ENCODE measurements at places on chromosomes 1 and 21. TPM values are rescaled to one million over a fixed set of nuclear protein-coding genes. Genes with fewer than 3 reads are reported as not detected.

- H3K4me1 ChIP-seq, result no peaks in the 10 kb centered on the region
- no peak overlapping the region for H3K27ac ChIP-seq
- H3K36me3 ChIP-seq, result no peaks in the 10 kb centered on the region
- no peak overlapping the region for H3K4me3 ChIP-seq
- H3K27me3 ChIP-seq, result no peaks in the 10 kb centered on the region
- peak; percentile 86 for DNase-seq
Measured at GRCh38 chr1:201559679-201560162, 20.8 kb downstream of the NAV1 start.

Gene HHAT
- polyA plus RNA-seq, result 10.5 TPM

- peaks cover 2% of the 10 kb centered on the region for H3K4me1 ChIP-seq
- no peak overlapping the region for H3K4me3 ChIP-seq
- H3K27me3 ChIP-seq, result no peaks in the 10 kb centered on the region
- no peaks in the 10 kb centered on the region for H3K36me3 ChIP-seq
- DNase-seq, result no peak
- H3K27ac ChIP-seq, result no peak overlapping the region
Measured at GRCh38 chr1:182681568-182681912, 2.8 kb downstream of the RGS8 start.

Gene CYYR1
- 16.0 TPM for polyA plus RNA-seq

- no peak overlapping the region for H3K4me3 ChIP-seq
- H3K4me1 ChIP-seq, result no peaks in the 10 kb centered on the region
- H3K36me3 ChIP-seq, result no peaks in the 10 kb centered on the region
- no peak overlapping the region for H3K27ac ChIP-seq
Measured at GRCh38 chr1:86992861-86993260, 78.4 kb downstream of the HS2ST1 start.

DNA sequence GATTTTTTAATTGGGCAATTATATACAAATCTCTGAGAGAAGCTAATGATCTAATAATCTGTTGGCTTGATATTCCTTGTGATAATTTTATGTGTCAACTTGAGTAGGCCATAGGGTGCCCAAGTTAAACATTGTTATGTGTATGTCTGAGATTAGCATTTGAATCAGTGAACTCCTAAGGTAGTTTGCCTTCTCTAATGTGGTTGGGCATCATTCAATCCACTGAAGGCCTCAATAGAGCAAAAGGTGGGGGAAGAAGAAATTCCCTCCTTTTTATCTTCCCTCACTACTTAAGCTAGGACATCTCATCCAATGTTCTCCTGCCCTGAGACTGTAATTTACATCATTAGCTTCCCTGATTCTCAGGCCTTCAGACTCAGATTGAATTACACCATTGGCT lies 394.5 kb downstream of the LMO4 start:
- H3K27ac ChIP-seq, result no peak overlapping the region
- no peak for DNase-seq
- H3K36me3 ChIP-seq, result no peaks in the 10 kb centered on the region

DNA sequence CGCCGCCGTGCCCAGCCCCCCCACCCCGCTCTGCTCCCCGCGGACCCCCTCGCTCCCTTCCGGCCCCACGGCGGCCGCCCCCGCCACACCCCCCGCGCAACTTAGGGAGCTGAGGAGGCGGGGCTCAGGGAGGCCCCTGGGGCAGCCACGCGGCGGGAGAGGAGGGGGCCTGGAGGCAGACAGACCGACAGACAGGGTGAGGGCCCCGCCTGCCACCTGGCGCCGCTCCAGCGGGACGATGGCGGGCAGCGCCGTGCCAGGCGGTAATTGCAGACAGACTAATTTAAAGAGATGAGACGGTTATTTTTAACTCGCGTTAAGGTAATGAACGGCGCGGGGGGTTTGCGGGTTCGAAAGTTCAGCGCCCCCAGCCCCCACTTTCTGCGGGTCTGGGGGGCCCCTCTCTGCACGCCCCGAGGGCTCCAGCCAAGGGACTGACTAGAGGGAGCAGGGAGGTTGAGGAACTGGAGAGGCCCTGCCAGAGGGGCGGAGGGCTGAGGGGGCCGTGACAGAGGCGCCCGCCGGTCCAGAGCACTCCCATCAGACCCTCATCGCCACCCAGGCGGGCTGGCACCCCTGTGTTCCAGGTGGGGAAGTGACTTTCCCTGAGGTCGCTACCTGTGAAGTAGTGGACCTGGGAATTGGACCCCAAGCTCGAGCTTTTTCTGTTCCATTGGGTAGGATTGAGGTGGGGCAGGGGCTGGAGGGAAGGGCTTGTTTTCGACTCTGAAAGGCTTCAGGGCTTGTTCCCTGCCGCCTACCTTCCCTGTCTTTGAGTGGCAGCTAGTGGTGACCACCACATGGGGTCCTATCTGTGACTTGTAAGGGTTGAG lies 5.4 kb downstream of the FOXO6 start:
- H3K27ac ChIP-seq, result no peak overlapping the region
- peaks cover 23% of the 10 kb centered on the region for H3K4me1 ChIP-seq
- no peaks in the 10 kb centered on the region for H3K36me3 ChIP-seq
- H3K27me3 ChIP-seq, result no peaks in the 10 kb centered on the region
- peak overlapping the region; percentile 43 for H3K4me3 ChIP-seq

Gene KCNJ9
- polyA plus RNA-seq, result 0.01 TPM

Gene PLD5
- 6.2 TPM for polyA plus RNA-seq

- no peak overlapping the region for H3K27ac ChIP-seq
- H3K36me3 ChIP-seq, result no peaks in the 10 kb centered on the region
- H3K4me3 ChIP-seq, result no peak overlapping the region
- no peak for DNase-seq
- H3K4me1 ChIP-seq, result no peaks in the 10 kb centered on the region
Measured at GRCh38 chr1:4483021-4483625, 171.3 kb upstream of the AJAP1 start.

Gene PDPN
- 59.0 TPM for polyA plus RNA-seq

DNA sequence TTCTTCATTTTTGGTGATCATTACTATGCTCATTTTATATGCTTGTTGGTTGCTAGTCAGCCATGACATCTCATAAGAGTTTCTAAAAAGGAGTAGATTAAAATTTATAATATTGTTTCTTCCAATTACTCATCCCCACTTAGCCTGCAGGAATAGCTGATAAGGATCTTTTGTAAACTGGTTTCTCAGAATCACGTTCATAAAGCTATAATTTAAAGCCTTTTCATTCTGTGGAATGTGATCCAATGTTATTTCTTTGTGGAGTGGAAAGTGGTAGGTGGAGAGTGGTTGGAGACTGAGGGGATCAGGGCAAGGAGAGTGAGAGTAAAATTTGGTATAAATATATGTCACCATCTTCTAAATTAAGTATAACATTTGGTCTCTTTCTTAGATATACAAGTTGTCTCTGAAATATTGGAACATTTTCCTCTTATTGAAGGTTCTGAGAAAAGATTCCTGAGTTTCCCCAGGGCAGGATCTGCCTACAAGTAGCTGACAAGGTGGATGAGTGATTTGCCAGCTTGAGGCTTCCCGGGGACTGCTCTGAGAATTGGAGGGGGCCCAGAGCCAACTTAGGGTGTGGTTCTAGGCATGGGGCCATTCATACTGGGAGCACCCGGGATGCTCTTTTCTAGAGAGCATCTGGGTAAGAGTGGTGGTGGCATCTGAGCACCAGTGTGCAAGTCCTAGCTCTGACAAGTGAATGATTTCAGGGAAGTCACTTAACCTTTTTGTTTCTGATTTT lies 116.4 kb downstream of the TBX19 start:
- H3K4me3 ChIP-seq, result no peak overlapping the region
- peaks cover 3% of the 10 kb centered on the region for H3K4me1 ChIP-seq
- no peak overlapping the region for H3K27ac ChIP-seq
- no peaks in the 10 kb centered on the region for H3K27me3 ChIP-seq
- H3K36me3 ChIP-seq, result no peaks in the 10 kb centered on the region
- no peak for DNase-seq

Gene SPRR5
- polyA plus RNA-seq, result not detected

DNA sequence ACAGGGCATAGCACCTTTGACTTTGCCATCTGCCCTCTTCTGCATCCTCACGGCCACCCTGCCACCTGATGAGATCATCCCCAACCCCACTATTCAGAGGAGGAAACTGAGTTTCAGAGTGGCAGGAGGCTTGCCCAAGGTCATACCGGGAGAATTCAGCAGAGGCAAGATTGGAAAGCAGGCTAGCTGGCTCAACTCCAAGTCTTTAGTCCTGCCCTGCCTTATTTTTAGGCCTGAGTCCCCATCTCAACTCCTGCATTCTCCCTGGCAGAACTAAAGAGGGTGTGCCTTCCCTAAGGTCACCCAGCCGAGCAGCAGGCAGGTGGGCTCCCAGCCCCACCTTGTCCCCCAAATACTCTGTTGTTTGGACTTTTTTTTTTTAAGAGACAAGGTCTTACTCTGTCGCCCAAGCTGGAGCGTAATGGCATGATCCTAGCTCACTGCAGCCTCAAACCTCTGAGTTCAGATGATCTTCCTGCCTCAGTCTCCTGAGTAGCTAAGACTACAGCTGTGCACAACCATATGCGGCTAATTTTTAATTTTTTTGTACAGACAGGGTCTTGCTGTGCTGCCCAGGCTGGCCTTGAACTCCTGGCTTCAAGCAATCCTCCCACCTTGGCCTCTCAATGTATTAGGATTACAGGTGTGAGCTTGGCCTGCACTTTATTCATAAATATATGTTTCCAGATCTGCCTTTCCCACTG lies 13.8 kb upstream of the FGR start:
- no peaks in the 10 kb centered on the region for H3K4me1 ChIP-seq
- no peaks in the 10 kb centered on the region for H3K36me3 ChIP-seq
- no peaks in the 10 kb centered on the region for H3K27me3 ChIP-seq
- no peak overlapping the region for H3K4me3 ChIP-seq
- no peak for DNase-seq

GRCh38 chr1:46996659-46997281 lies 26.7 kb upstream of the CYP4X1 start:
- DNase-seq, result no peak
- no peaks in the 10 kb centered on the region for H3K36me3 ChIP-seq
- H3K27ac ChIP-seq, result no peak overlapping the region
- no peaks in the 10 kb centered on the region for H3K4me1 ChIP-seq
- no peaks in the 10 kb centered on the region for H3K27me3 ChIP-seq

Gene MIS18A
- 7.4 TPM for polyA plus RNA-seq

DNA sequence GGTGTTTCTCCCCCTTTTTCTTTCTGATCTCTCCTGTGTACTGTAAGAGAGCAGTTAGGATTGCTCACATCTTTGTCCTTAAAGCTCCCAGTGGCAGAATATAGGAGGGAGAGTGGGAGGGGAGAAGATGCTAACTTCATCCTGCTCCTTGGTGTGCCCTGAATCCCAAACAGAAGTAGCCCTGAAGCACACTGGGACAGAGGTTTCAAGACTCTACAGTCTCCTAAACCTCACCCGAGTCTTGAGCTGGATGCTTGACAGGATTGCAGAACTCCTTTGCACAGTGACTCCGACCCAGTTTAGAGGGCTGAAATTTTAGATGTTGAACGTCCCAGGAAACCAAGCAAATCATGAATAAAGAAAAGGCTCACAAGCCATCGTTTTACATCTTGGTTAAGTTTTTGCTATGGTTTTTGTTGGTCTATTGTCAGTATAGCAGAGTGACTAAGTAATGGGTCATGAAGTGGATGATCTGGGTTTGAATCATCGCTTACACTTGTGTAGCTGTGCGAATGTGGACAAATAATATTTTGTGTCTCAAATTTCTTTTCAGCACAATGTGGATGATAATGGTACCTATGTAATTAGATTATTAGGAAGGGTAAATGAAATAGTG lies 37.5 kb downstream of the XCL2 start:
- no peaks in the 10 kb centered on the region for H3K27me3 ChIP-seq
- no peaks in the 10 kb centered on the region for H3K36me3 ChIP-seq
- no peaks in the 10 kb centered on the region for H3K4me1 ChIP-seq

DNA sequence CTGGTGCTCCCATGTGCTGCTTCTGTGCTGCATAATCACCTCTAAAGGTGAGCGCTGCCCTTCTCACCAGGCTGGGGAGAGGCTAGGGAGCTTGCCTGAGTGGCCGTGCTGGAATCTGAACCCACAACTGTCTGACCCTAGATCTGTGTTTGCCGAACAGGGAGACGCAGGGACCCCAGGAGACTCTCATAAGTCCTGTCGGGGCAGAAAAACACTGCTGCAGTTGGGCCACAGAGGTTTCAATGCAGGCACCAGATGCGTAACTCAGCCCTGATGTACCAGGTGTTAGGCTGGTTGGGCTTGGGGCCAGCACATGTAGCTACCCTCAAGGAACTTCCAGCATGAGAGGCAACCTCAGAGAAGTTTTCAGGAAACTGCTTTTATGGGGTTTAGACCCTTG lies 49.5 kb upstream of the DMRTB1 start:
- H3K27me3 ChIP-seq, result no peaks in the 10 kb centered on the region
- no peaks in the 10 kb centered on the region for H3K36me3 ChIP-seq
- H3K27ac ChIP-seq, result no peak overlapping the region
- DNase-seq, result no peak

GRCh38 chr1:25668931-25669573 lies 52.5 kb downstream of the MAN1C1 start:
- H3K27me3 ChIP-seq, result no peaks in the 10 kb centered on the region
- no peaks in the 10 kb centered on the region for H3K36me3 ChIP-seq
- DNase-seq, result no peak
- H3K4me3 ChIP-seq, result no peak overlapping the region

DNA sequence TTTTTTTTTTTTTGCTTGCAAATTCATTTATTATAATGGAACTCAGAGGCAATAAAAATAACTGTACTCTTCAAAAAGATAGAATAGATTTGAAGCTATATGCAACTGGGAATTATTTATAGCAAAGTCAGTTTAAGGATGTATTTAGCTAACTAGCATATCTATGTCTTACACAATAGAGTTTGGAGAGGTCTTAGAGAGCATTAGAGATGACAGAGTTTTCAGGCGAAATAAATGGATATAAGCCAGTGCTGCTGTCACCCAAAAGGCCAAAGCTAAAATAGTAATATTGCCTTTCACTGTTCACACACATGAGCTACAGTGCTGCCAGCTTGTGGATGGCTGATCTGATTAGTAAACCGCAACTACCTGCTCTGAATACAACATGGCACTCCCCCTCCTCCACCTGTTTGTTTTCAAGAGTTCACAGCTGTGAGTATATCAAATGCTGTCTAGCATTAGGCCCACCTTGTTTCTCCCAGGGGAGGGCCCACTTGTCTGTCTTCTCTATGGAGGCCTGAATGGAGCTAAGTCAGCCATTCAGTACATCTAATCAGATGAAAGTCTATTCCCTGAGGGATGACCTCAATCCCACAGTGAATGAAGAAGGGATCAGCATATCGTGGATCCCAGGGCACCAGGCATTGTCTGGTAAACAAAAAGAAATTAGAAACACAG lies 25.2 kb upstream of the SSX2IP start:
- no peaks in the 10 kb centered on the region for H3K36me3 ChIP-seq
- no peaks in the 10 kb centered on the region for H3K27me3 ChIP-seq
- H3K27ac ChIP-seq, result no peak overlapping the region

Gene PKP1
- 0.05 TPM for polyA plus RNA-seq

DNA sequence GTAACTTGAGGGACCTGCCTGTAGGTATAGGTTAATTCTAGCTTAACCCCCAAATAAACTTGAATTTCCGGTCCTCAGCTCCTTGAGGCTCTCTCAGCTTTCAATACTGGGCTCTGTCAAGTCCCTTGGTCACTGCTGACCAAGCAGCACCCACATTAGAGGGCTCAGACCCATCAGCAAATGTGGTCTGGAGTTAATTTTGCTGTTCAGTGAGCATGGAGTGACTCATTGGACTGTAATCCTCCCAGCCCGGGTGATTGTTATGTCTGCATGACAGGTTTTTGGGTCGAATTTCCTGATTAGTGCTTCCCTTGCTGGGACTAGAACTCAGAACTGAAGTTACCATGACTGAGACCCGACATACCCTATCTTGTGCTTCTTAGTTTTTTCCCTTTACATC lies 130.6 kb downstream of the URB2 start:
- no peaks in the 10 kb centered on the region for H3K36me3 ChIP-seq
- H3K4me3 ChIP-seq, result no peak overlapping the region
- no peak for DNase-seq
- H3K27ac ChIP-seq, result no peak overlapping the region
- H3K4me1 ChIP-seq, result no peaks in the 10 kb centered on the region

All from ovary (tissue), 10 donors.